Stimulated activated naive CD4-positive, alpha-beta T cell (primary cell): ENCODE measurements at places on chromosomes 11 and 22.

- no peak for DNase-seq
Observed at GRCh38 chr11:114015117-114015516, 40.2 kb downstream of the HTR3A start.

GRCh38 chr11:78525720-78526119 lies 48.9 kb downstream of the NARS2 start:
- no peak for DNase-seq

GRCh38 chr22:32852395-32853251 lies 51.1 kb downstream of the TIMP3 start:
- no peak for DNase-seq

GRCh38 chr22:25210793-25211192 lies 8.6 kb upstream of the CRYBB2 start:
- DNase-seq = no peak

DNA sequence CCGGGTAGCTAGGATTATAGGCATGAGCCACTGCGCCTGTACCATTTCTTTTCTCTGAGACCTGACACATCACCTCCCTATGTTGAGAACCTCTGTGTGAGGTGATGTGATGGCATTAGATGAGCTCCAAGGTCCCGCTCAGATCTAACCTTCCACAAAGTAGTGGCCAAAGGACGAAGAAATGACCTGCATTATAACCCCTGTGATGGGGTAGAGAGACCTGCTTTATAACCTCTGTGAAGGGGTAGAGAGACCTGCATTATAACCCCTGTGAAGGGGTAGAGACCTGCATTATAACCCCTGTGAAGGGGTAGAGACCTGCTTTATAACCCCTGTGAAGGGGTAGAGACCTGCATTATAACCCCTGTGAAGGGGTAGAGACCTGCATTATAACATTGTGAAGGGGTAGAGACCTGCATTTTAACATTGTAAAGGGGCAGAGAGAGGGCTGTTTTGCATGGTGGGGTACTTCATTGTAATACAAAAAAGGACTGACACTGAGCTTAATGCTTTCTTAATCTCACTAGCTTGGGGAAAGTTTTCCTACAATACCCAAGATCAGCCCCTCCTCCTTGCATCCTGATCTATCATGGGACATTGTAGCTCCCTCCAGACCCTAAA lies 8.5 kb downstream of the MIEF1 start:
- no peak for DNase-seq
